Activated naive CD4-positive, alpha-beta T cell (primary cell): ENCODE measurements at places on chromosomes 13 and 19.

DNA sequence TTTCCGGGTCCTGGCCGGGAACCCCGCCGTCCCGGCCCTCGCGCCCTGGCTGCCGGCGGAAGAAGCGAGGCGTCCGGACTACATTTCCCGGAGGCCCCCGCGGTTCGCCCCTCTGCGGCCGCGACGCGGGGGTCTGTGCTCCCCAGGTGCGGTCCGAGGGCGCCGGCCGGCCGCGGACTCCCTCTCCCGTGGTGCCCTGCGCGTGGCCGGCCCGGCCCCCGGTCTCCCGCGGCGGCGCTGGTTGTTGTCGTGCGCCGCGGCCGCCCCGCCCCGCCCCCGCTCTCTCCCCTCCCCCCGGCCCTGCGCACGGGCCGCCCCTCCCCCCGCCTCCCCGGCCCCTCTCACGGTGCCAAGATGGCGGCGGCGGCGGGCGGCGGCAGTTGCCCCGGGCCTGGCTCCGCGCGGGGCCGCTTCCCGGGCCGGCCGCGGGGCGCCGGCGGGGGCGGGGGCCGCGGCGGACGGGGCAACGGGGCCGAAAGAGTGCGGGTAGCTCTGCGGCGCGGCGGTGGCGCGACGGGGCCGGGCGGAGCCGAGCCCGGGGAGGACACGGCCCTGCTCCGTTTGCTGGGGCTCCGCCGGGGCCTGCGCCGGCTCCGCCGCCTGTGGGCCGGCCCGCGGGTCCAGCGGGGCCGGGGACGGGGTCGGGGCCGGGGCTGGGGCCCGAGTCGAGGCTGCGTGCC is at the start of gene KMT2B:
Gene KMT2B, plus strand, starts transcription at position 339 of the 680 bp plus-strand sequence. Its CDS starts 16 bp downstream, at position 355.
- peak; percentile 82 for DNase-seq

DNA sequence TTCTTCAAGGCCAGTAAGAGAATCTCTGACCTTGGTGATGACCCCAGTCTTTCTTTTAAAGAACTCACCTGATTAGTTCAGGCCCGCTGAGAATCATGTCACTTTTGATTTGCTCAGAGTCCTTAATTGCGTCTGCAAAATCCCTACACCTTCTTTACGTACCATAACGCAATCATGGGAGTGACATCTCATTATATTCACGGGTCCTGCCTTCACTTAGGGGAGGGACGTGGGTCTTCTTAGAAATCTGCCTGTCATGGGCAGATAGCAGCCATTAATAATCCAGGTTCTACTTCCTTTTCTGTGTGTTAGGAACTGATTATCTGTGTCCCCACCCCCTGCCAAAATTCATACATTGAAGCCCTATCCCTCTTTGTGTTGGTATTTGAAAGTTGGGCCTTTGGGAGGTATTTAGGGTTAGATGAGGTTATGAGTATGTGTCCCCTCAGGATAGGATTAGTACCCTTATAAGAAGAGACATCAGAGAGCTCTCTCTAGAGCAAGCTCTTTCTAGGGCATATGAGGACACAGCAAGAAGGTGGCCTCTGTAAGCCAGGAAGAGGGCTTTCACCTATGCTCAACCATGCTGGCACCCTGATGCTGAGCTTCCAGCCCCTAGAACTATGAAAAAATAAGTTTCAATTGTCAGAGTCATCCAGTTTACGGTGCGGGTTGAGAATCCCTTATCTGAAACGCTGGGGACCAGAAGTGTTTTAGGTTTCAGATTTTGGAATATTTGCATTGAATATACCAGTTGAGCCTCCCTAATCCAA is 9.9 kb downstream of the TPP2 start:
- no peak for DNase-seq

GRCh38 chr13:22592515-22592914 is 588.3 kb upstream of the SGCG start:
- no peak for DNase-seq

GRCh38 chr13:25625414-25625813 is 253.6 kb downstream of the ATP8A2 start:
- DNase-seq, result no peak

- no peak for DNase-seq
Measured at GRCh38 chr13:91596842-91597241, 198.4 kb downstream of the GPC5 start.

- no peak for DNase-seq
Measured at GRCh38 chr13:74771964-74772363, 637.8 kb upstream of the KLF12 start.

GRCh38 chr13:109906976-109907375 is 120.6 kb upstream of the IRS2 start:
- no peak for DNase-seq

DNA sequence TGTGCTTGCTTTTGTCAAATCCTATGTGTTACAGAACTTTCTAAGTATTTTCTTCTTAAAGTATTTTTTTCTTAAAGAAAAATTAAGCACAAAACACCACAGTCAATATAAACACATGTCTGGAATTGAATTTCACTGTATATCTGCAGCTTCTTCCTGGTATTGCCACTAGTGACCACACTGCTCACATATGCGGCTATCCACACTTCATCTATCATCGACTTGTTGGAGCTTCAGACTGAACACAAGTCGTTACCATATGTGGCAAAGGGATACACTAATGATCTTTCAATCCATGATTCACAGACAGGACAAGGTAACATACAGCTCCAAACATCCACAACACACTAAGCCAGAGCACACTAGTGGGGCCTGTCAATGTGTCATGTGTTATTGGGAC is 498.4 kb upstream of the ARGLU1 start:
- no peak for DNase-seq

DNA sequence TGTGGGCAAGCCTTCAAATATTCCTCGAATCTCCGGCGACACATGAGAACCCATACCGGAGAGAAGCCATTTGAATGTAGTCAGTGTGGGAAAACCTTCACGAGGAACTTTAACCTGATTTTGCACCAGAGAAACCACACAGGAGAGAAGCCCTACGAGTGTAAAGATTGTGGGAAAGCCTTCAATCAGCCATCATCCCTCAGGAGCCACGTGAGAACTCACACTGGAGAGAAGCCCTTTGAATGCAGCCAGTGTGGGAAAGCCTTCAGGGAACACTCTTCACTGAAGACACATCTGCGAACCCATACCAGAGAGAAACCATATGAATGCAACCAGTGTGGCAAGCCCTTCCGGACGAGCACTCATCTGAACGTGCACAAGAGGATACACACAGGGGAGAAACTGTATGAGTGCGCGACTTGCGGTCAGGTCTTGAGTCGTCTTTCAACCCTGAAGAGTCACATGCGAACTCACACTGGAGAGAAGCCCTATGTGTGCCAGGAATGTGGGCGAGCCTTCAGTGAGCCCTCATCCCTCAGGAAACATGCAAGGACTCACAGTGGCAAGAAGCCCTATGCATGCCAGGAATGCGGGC is 28.8 kb downstream of the ZNF333 start:
- no peak for DNase-seq

DNA sequence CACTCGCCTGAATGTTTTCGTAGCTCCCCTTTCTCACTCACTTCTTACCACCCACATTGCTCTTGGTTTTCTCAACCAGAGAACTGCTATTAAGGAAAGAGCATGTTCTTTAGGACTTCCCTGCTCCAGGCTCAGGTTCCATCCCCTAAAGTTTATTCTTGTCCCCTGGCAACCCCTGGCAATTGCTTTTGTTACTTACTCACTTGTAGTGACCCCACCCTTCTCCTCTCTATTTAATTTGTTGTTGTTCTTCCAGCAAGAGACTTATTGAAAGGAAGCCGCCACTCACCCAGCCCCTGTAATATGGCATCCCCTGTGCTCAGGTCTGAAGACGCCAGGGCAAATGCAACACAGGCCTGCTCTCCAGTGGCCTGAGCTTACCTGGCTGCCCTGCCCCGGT is 233.7 kb upstream of the SOX21 start:
- DNase-seq, result no peak

GRCh38 chr13:34369931-34370330 is 552.0 kb downstream of the RFC3 start:
- no peak for DNase-seq

DNA sequence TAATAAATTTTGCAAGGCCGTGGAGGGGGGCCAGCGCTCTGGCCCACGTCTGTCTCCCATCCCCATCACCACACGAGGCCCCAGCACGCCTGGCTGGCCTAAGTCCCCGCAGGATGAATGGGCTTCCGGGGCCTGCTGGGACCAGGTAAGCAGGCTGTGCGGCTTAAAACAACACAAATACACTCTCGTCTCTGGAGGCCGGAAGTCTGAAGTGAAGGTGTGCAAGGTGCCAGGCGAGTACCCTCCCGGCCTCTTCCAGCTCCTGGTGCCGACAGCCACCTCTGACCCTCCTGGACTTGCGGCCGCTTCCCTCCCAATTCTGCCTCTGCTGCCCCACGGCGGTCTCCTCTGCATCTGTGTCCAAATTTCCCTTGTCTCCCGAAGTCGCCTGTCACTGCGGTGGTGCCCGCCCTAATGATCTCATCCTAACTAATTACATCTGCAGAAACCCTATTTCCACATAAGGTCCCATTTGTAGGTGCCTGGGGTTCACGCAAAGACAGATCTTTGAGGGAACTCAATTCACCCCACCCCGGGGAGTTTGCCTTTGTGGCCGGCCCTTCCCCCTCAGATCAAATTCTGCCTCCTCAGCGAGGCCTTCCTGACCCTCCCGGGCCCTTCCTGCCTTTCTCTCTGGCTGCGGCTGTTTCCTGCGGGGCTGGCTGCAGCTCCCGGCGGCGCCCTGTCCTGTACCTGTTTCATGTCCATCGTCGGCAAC is 8.1 kb upstream of the PTBP1 start:
- DNase-seq, result no peak

DNA sequence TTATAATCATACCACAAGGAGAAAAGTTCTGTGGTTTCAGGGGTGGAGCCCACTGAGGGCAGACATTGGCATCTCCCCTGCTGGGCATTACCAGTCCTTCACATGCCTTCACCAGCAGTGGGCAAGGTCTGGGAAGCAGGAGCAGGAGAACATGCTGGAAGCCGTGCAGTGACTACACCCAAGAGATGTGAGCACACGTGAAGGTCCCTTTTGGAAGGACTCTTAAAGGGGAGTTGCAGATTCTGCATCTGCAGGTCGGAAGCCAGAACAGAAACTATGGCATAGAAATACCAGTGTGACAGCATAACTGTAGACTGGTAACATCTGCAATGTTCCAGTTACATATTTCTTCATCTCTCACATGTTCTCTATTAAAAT is 26.9 kb upstream of the KL start:
- DNase-seq, result no peak

GRCh38 chr19:56637976-56638555 is 4.9 kb upstream of the SMIM17 start:
- no peak for DNase-seq

DNA sequence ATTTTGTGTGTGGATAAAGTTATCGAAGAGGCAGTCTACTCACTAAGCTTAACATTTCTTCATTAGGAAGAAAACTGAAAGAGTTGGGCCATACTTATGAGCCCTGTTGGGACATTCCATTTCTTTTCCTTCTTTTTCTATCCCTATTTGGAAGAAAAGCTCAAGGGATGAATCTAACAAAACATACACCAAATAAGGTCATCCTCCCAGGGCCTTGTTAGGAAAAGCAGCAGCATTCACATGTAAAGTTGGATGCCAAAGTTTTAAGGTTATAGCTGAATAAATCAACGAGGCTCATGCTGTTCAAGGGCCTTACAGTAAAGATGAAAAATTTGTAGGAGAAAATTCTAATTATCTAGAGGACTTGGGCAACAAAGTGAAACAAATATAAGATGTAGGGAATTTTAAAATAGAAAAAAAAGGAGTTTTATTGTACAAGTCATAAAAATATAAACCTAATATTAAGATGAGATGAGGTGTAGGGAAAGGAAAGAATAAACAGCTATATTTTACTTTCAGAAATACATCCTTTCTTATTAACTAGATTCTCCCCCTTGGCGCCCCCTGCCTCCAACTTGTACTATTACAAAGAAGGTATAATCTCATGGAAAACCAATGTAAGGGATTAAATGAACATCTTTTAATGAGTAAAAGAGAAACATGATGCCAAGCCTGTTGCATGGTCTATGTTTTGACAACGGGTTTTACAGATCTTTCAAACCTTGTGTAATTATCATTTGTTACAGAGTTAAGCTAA is 160.4 kb downstream of the PCDH20 start:
- no peak for DNase-seq

GRCh38 chr19:55208880-55209692 is at the start of gene PTPRH:
Gene PTPRH (minus strand): TSS chr19:55209501. CDS start chr19:55209433, 68 bp downstream.
- no peak for DNase-seq

DNA sequence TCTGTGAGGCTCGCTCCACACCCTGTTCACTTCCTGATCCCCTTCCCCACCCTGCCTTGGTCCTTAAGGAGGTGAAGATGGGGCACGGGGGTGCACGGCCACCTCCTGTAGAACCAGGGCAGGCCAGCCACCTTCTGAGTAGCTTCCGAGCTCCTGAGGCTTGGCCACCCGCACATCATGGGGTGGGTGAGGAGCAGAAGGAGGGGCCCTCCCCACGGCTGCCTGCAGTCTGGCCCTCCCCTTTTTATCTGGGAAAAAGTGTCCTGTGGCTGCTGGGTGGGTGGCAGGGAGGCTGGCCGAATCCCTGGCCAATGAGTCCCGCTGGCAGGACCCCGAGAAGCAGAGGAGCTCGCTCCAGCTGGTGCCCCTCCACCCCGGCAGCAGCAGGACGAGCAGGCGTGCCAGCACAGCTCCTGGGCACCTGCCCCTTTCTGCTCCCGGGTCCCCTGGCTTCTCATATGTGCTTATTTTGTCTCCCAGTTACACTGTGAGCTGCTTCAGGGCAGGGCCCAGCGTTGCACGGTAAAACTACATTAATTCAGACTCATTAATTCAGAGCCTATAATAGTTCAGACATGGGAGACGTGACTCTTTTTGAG is 135.0 kb downstream of the KDM4B start:
- DNase-seq, result no peak

DNA sequence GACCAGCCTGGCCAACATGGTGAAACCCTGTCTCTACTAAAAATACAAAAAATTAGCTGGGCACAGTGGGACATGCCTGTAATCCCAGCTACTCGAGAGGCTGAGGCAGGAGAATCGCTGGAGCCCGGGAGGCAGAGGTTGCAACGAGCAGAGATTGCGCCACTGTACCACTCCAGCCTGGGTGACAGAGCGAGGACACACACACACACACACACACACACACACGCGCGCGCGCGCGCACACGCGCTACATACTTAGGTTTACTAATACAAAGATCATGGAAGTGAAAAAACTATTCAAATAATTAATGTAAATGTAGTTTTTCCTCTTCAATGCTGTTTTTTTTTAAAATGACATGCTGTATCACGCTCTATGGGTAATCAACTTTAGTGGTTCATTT is 58.5 kb upstream of the ZDHHC20 start:
- DNase-seq, result no peak

- DNase-seq, result no peak
Measured at GRCh38 chr19:16830679-16831078, 1.5 kb downstream of the SIN3B start.

DNA sequence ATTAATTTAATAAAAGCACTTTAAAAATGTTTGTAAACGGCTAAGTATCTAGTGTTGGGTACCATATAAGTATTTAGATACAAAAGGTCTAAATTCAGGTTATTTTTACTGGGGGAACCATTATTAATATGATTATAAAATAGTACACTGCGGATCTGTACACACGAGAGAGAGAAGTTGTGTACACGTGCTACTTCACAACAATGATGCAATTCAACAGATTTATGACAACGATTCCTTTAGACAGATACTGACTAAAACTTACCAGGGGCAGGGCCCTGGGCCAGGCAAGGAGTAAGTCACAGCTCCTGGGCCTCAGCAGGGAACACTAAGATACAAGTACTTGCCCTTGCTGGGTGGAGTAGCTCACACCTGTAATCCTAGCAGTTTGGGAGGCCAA is 29.1 kb upstream of the TPTE2 start:
- no peak for DNase-seq
